ENCODE measurements at places on chromosomes 5 and 9.

GRCh38 chr5:123561230-123561629 lies 49.3 kb downstream of the CSNK1G3 start:
- DNase-seq = no peak

DNA sequence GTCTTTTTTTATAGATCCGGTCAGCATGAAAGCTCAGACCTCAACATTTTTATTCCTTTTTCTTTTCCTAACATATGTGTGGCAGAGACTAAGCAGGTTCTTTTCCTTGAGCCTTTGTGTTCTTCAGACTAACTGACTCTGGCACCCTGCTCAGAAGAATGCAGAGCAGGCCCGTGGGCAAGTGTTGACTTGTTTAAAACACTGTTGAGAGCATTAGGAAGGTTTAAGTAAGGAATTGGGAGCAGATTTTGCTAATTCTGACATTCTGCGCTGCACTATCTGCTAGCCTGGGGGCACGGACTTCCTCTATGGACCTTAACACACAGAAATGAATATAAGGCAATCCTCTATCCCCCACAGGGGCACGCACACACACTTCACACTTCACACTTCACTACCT lies 182.5 kb upstream of the PIK3R1 start:
- no peak for DNase-seq

DNA sequence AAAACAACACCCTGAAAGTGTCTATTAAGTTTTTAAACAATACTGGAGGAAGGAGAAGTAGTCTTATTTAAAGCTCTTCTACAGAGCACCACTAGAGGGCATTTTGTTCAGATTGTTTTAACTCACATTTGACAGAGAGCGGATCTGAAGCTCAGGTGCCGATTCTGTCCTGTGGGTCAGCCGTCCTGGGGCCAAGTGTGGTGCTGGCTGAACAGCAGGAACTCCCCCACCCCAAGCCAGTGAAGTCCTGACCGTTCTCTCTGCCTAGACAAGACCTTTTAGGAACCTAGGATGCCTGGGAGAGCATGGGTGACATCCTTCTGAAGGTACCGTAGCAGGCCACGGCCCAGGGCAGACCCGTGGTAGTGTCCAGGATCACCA lies 3.9 kb downstream of the EXOC3 start:
- DNase-seq = peak; percentile 54

- no peak for DNase-seq
Measured at GRCh38 chr5:103669615-103670014, 107.0 kb upstream of the NUDT12 start.

GRCh38 chr9:89754193-89754592 lies 149.4 kb downstream of the GADD45G start:
- DNase-seq = no peak

GRCh38 chr9:81183761-81184160 lies 505.6 kb downstream of the TLE1 start:
- DNase-seq = no peak

DNA sequence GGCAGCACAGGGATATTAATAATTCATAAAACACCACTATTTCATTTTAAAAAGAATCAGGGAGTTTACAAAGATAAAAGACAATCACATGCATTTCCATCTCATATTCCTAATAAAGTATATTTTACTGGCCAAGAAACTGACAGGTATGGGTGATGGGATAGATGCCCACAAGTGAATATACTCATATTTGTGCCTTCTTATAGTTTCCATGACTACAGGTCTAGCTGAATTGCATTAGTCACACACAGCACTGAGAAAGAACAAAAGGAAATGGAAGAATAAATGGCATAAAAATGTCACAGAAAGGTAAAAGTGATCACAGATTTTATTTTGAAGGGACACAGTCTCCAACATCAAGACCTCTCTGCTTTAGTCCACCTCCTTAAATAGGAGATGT lies 193.5 kb downstream of the PLK2 start:
- DNase-seq = no peak

DNA sequence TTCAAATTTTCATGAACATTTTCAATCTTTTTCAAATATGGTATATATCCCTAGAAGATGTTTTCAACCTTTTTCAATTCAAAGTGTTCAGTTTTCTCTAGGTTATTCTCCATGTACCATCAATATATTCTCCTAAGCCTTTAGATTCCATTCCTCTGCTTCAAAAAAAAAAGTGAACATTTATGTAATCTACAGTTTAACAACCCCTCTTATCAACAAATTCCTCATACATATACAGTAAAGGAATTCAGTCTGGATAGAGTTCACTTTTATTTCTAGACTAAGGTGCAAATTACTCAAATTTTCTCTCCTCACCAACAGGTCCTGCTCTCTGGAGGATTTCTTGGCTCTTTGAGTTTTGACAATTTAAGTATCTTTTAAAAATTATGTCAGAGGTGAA lies 150.0 kb downstream of the ARL15 start:
- DNase-seq = no peak

GRCh38 chr5:136332223-136333015 lies 32.9 kb downstream of the TRPC7 start:
- DNase-seq = no peak

DNA sequence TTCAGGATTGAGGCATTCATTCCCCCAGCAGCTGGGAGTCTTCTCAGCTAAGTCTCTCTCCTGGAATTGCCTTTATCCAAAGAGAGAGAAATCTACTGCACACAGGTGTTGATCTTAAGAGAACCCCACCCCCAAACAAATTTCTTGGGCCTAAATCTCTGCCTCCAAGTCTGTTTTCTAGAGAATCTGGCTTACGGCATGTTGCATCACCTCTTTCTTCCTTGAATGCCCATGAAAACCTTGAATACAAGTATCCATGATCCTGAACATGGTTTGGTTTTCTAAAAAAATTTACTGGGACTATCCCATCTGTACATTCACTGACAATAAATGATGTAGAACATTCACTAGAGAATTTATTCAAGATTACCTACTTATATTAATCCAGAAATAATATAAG lies 401.6 kb downstream of the PDE4D start:
- no peak for DNase-seq

GRCh38 chr5:11212706-11213105 lies 451.7 kb upstream of the DAP start:
- DNase-seq = no peak

- peak; percentile 72 for DNase-seq
Measured at GRCh38 chr5:50751064-50751657, 84.7 kb downstream of the PARP8 start.

DNA sequence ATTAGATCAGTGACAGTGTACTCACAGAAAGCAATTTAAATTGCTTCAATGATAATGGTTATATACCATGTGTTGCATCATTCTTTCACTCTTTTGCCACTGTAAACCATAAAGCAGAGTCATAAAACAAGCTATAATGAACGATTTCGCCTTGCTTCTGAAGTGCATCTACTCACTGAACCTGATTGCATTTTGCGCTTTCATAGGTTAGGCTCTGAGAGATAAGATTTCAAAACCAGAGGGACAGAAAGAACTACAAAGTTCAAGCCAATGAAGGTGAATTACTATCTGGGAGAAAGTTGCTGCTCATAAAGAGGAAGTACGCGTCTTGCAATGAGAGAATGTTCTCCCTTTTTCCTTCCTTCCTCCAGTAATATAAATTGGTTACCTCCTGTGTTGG lies 412.7 kb downstream of the CETN3 start:
- DNase-seq = no peak

DNA sequence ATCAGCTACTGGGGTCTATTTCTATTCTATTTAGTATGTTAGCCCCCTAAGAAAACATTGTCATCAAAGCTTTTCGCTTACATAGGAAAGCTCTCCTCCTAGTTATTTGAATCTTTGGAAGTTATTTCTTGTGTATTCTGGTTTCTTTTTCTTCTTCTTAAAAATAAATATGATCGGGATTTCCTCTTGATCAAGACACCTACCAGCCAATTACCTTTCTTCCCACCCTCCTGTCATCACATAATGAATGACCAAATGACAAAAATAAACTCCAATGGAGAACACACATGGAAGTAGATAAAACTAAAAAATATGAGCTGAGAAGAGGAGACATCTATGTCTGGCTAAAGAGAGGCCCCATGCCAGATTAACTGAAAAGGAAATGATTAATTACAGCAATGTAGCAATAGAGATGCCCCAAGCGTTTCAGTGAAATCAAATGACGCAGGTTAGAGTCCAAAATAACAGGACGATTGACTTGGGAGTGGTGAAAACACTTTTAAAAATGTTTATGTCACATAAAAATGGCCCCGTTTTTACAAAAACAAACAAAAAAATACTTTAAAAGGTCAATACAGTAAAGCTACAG lies 59.5 kb upstream of the PCSK1 start:
- no peak for DNase-seq

Measured in LoVo (cell line).